Vein endothelial cell (primary cell): ENCODE measurements at places on chromosomes 6 and 20. TPM values are rescaled to one million over a fixed set of nuclear protein-coding genes. Genes with fewer than 3 reads are reported as not detected.

The ECHDC1 gene
- 43.1 and 55.5 TPM in 2 replicates for total RNA-seq

The TFAP2C gene
- under 0.01 TPM in 1 of 2 replicates, not detected in the other for total RNA-seq

The CRISP3 gene
- total RNA-seq = not detected in 2 replicates

The GCNT2 gene
- 18.9 and 26.3 TPM in 2 replicates for total RNA-seq

The RAET1L gene
- not detected in 2 replicates for total RNA-seq

The SLC24A3 gene
- total RNA-seq = not detected in 2 replicates

The LGSN gene
- total RNA-seq = not detected in 2 replicates

The GPR63 gene
- total RNA-seq = 0.19 TPM in 1 of 2 replicates, not detected in the other

The GPR6 gene
- not detected in 2 replicates for total RNA-seq

The LCA5 gene
- 2.9 and 5.5 TPM in 2 replicates for total RNA-seq

The NKAIN4 gene
- not detected in 2 replicates for total RNA-seq

The FNDC1 gene
- total RNA-seq = under 0.01 TPM in 1 of 2 replicates, not detected in the other

The IGF2R gene
- total RNA-seq = 94.4 TPM in 2 replicates

The KCNQ5 gene
- under 0.01 and 0.10 TPM in 2 replicates for total RNA-seq

The MCCD1 gene
- not detected in 2 replicates for total RNA-seq

The PDYN gene
- total RNA-seq = not detected in 2 replicates

The CDSN gene
- total RNA-seq = under 0.01 TPM in 1 of 2 replicates, not detected in the other

The ABHD16B gene
- total RNA-seq = not detected in 2 replicates

The LPIN3 gene
- total RNA-seq = 0.65 and 1.1 TPM in 2 replicates

The DZANK1 gene
- 0.98 and 1.7 TPM in 2 replicates for total RNA-seq

The SYNE1 gene
- 47.9 and 50.6 TPM in 2 replicates for total RNA-seq

The CLVS2 gene
- not detected in 2 replicates for total RNA-seq

The DPPA5 gene
- not detected in 2 replicates for total RNA-seq

The COL9A1 gene
- not detected in 2 replicates for total RNA-seq

The COX4I2 gene
- total RNA-seq = not detected in 2 replicates

The MMP24OS gene
- 12.5 and 14.0 TPM in 2 replicates for total RNA-seq

The SLPI gene
- not detected in 2 replicates for total RNA-seq

The PRRT1 gene
- not detected in 2 replicates for total RNA-seq

The SLC26A8 gene
- total RNA-seq = 0.38 TPM in 1 of 2 replicates, not detected in the other

The MTFR2 gene
- 2.0 and 4.8 TPM in 2 replicates for total RNA-seq

The SPEF1 gene
- total RNA-seq = 0.19 TPM in 1 of 2 replicates, not detected in the other

The TGM2 gene
- total RNA-seq = 938 and 1,115 TPM in 2 replicates

The TBX18 gene
- total RNA-seq = 1.6 and 7.5 TPM in 2 replicates
